ENCODE measurements at places on chromosomes 4 and X.

GRCh38 chrX:97045470-97045869 is 161.8 kb downstream of the RPA4 start:
- DNase-seq = no peak

- peak; percentile 64 for DNase-seq
These were observed 9.8 kb upstream of the ANXA5 start for GRCh38 chr4:121706595-121707021.

DNA sequence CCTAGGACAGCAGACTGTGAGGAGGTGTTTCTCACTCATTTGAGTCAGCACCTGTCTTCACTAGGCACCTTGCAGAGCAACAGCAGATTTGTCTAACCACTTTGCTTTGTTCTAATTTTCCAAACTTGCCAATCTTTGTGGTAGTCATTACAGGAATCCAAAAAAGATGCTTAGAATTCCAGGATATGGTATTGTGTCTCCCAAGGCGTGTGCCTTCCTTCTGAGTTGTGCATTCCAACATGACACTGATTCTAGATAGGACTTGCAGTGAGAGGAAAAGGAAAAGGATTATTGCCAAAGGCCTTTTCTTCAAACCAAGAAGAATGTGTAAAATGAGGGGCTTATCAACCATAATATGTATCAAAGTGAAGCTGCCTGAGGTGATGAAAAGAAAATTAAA is 126.2 kb downstream of the MAPK10 start:
- no peak for DNase-seq

DNA sequence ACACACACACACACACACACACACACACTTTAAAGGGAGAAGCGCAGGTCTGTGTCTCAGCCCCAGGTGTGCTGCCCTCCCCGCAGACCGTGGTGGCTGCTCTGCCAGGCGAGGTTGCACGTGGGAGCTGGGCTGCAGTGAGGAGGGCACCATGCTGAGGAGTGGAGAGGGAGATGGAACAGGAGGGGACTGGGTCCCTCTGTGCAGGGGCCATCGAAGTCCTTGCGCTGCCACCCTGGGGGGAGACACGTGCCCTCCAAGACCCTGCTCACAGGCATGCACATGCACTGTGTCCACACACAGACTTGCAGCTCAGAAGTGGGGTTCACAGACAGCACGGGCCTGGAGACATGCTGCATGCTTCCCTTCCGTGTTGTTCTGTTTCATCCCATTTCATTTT is 65.5 kb upstream of the HGFAC start:
- DNase-seq = no peak

GRCh38 chr4:138919094-138919936 is 96.3 kb upstream of the NOCT start:
- DNase-seq = peak; percentile 28

DNA sequence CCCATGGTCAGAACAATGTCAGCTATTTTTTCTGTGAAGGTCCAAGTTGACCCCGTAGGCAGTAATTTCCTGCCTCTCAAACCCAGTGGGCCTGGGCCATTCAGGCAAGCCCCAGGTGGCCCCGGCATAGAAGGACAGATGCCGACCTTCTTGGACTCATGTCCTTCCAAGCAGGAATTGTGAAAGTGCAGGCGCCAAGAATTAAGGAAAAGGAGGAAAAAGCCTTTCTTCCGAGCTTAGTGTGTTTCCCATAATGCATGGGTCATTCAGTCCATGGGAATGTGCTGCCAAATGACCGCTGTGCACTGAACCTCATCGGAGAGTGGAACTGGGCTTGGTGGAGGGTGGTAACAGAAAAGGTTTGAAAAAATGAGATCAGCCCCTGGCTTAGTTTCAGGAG is 196.5 kb upstream of the HS3ST1 start:
- DNase-seq = no peak

GRCh38 chr4:145760176-145760575 is 80.2 kb downstream of the C4orf51 start:
- no peak for DNase-seq

DNA sequence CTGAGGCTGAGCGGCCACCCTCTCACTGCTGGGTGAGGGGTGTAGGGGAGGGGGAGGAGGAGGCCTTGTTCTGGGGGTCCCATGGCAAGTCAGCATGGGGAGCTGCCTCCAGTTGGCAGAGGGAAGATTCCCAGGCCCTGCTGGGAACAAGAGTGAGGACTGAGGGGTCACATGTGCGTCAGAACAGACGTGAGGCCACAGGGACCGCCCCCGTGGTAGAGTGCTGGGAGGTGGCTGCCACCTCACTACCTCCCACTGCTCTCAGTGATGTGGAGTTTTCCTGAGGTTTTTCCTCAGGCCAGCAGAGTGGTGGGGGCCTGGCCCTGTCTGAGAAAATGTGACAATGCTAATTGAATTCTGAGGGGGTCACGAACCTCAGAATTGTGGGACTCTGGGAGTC is 568 bp downstream of the MAGEC1 start:
- DNase-seq = no peak

GRCh38 chr4:65535113-65535512 is 135.2 kb downstream of the EPHA5 start:
- DNase-seq = no peak

- DNase-seq = no peak
These were observed 33.7 kb upstream of the LIMCH1 start for GRCh38 chr4:41504167-41504818.

DNA sequence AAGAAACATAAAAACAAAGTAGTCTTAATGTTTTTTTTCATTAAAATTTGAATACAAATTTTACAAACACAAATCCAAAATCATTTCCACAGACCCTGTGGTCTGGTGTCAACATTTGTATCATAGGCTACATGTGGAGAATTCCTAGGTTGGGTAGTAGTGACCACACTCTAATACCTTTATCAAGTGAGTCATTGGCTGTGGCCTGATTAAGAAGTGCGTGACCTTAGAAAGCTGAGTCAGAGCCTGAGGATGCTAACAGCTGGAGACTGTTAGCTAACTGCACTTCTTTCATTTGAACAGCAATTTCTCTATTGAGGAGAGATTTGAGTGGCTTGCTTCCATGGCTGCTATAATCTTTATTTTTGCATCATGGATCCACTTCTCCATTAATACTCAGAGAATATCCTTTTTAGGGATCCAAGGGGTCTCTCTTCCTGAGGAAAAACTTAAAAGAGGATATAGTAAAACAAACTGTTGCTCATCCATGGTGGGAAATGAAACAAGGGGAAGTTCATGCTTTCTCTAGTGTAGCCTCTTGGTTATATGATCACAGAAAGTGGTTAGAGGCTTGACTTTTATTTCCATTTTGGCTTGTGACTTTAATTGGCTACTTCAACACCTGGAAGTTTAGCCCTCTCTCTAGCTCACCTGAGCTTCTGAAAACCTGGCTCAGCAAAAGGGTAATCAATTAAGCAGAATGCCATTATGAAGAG is 335.8 kb downstream of the PABPC4L start:
- no peak for DNase-seq

- no peak for DNase-seq
These were observed 18.8 kb upstream of the MXD4 start for GRCh38 chr4:2280531-2281300.

- no peak for DNase-seq
These were observed 116.2 kb downstream of the GATB start for GRCh38 chr4:151644622-151645021.

DNA sequence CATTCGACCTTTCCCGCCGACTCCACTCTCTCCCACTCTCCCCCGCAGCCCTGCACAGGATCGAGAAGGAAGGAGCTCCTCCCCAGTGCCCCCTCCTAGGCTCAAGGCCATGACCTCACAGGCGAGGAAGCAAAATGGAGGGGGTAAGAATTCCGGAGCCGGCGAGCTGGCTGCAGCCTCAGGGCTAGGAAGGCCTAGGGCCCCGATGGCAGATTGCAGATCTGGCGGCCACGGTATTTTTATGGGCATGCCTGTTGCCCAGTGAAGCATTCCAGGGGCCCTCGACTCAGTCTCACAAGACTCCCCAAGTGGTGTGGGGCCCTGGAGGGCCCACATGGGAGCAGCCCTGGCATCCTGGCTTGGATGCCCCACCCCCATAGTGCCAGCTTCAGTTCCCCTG is 942 bp upstream of the L1CAM start:
- DNase-seq = no peak

DNA sequence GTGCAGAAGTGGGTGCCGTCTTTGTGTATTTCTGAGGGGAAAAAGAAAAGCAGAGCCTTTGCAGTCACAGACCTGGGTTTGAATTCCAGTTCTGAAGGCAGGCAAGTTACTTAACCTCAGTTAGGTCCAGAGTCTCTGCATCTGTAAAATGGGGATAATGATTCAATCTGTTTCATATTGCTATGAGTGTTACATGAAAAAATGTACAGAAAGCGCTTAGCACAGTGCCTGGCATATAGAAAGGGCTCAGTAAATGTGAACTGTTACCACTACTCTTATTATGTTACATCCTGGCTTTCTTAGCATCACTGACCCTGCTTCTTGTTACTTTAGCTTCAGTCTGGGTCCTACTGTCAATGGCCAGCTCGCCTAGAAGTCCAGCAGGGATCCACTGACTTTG is 45.9 kb downstream of the DOCK11 start:
- no peak for DNase-seq
